Aortic smooth muscle cell (primary cell): ENCODE measurements at places on chromosomes 2 and 18. TPM values are rescaled to one million over a fixed set of nuclear protein-coding genes. Genes with fewer than 3 reads are reported as not detected.

The CTAGE1 gene
- 0.12 TPM in 1 of 2 replicates, not detected in the other for total RNA-seq

The ABCG8 gene
- total RNA-seq, result not detected in 2 replicates

The CFC1 gene
- not detected in 2 replicates for total RNA-seq

The PFN4 gene
- 0.53 and 0.56 TPM in 2 replicates for total RNA-seq

The CAPG gene
- 23.6 and 29.1 TPM in 2 replicates for total RNA-seq

The IL1F10 gene
- total RNA-seq, result not detected in 2 replicates

The SMAD2 gene
- 72.0 and 117 TPM in 2 replicates for total RNA-seq

The SLC38A11 gene
- 0.06 TPM in 1 of 2 replicates, not detected in the other for total RNA-seq

The FECH gene
- 28.4 and 34.7 TPM in 2 replicates for total RNA-seq

The CIAO1 gene
- 60.1 and 68.6 TPM in 2 replicates for total RNA-seq

The TUBA3E gene
- total RNA-seq, result not detected in 2 replicates
